ENCODE measurements at places on chromosomes 5 and 9.

DNA sequence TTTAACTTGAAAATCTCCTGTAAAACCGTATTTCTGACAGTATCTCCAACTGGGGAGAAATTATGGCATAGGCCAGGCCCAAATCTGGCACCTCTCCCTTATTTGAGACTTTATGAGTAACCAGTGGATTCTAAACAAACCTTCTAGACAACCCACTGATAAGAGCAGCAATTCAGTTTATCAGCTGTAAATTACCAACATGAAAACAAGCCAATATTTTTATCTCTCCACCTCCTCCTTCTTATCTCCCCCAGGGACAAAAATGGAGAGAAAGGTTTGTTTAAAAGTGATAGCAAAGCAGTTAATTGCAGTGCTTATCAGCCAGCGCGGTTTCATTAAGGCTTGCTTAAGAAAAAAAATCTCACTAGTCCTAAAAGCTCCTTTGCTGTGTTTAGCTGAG is 53.8 kb downstream of the KCNV2 start:
- no peak for DNase-seq

GRCh38 chr5:59241552-59241951 is 652.0 kb downstream of the PDE4D start:
- DNase-seq = no peak

GRCh38 chr5:89723907-89724306 is 685.6 kb downstream of the CETN3 start:
- DNase-seq = no peak

DNA sequence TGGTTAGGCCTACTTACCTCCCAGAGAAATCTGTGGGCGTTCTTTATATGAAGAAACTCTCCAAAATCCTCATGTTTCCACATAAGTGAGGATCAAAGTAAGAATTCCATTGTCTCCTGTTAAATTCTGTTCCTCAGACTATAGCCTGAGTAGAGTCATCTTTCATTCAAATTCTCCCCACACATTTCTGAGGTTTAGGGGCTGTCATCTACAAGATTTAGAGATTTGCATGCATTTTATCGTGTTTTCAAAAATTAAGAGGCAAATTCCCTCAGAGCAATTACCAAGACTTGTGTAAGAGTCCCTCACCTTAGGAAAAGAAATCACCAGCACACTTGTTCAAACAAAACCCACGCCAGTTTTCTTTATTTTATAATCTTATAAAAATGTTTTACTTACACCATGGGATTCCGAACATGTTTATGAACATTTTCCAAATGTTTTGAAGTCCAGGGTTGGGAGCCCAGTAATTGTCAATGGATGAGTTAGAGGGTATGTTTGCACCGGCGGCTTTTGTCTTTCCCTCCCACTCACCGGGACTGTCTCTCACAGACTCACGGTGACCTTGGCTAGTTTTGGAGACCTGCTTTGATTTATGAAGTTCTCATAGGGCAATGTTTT is 367.6 kb downstream of the ENC1 start:
- DNase-seq = no peak

DNA sequence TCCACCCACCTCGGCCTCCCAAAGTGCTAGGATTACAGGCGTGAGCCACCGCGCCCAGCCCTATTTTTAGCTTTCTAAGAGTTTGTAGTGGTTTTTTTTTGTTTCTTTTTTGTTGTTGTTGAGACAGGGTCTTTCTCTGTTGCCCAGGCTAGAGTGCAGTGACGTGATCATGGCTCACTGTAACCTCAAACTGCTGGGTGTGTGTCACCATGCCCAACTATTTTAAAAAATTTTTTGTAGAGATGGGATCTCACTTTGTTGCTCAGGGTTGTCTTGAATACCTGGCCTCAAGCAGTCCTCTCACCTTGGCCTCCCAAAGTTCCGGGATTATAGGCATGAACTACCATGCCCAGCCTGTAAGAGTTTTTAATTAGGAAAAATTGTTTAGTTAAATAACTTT is 145.3 kb upstream of the SH3GL2 start:
- no peak for DNase-seq

DNA sequence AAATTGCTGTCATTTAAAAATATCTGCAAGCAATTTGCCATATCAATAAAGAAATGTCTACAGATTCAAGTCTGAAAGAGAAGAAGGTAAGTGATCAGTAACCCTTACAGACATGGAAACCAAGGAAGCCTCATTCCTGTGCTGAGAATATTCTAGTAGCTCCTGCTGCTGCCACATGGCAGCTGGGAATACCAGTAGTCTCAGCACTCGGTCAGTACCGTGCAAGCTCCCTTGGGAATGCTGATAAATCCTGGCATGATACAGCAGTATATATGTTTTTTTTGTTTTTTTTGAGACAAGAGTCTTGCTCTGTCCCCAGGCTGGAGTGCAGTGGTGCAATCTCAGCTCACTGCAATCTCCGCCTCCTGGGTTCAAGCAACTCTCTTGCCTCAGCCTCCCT is 27.9 kb downstream of the NANS start:
- DNase-seq = no peak

DNA sequence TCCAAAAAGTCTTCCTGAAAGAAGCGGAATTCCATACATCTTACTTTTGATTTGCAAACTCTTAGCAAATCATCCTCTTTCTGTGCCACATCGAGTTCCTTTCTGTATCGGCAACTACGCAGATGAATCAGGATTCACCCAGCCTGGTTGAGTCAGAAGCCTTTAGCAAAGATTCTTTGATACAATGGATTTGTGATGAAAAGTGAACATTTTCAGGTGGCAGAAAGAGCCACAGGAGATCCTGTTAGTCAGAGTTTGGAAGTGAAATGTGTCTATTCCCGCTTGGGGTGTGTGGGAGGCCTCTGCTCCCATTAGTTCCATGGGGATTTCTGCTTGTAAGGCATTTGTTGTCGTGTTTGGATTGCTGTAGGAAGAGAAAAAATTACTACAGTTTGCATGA is 351.8 kb upstream of the WWC1 start:
- no peak for DNase-seq

DNA sequence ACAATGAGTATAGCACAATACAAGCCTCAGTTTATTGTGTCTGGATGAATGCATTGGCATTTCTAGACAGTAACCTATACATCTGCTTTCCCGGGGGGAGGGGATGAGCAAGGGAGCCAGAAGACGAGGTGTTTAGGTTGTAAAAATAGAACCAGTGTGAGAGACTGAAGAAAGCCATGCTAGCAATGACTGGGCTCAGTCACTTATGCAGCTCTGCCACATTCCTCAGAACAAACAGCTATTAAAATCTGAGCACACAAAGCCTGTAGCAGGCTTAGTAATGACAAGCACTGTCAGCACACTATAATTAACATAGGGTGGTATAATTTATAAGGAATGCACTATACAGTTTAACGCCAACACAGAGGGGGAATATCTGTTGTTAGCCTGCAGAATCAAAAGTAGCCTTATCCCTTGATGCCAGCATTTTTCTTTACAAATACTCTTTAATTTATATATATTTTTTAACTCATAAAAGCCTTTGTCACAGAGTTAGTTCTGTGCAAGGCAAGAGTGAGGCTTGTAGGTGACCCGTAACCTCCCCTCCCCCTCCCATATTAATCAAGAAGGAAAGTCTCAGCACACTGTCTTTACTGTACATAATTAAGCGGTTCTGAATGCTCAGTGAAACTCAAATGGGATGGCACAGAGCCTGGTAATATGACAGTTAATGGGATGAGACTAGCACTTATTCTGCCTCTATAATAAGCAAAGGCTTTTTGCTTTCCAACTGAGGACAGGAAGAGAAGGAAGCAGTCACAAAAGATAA is 295.4 kb downstream of the CSNK1G3 start:
- DNase-seq = no peak

DNA sequence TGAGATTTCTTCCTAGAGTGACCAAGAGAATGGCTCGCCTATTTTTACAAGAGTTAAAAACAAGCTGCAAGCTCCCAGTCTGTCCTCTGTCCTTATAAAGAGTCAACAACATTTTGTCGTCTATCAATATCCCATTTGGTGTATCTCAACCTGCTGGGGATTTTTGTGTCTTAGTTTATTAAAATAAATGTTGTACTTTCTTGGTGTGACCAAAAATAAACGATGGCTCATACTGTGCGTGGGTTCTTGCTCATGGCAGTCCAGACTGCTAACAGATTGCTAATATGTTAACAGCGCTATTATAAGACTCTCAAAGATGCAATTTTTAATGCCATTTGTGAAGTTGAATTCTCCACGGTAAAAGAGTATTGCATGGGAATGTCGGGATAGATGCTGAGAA is 569.9 kb downstream of the GABRG2 start:
- no peak for DNase-seq

DNA sequence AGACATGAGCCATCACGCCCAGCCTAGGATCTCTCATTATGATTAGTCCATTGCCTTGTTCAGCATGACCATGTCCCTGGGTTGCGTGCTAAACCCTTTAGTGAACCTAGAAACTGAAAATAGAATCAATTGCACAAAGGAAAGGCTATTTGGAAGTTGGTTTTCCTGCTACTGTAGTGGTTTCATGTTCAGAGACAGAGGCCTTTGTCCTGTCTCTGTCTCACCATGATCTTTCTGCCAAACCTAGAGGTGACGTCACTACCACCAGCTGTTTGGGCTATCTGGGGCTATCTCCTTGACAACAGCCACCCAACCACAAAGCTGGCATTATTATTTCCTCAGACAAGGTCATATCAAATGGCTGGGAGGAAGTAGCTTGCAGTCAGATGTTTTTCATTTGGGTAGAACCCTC is 4.0 kb upstream of the CDK5RAP2 start:
- DNase-seq = no peak

DNA sequence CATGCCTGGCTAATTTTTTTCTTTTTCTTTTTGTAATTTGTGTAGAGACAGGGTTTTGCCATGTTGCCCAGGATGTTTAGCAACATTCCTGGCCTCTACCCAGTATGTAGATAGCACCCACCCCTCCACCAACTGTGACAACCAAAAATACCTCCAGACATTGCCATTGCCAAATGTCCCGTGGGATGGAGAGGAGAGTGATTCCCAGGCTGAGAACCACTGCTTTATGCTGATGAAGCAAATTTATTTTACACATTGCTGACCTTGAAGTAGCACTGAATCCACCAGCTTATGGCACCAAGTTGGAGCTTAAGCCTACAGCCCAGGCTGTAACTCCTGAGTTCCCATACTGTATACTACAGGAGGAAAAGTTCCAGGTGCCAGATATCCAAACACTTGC is 58.5 kb downstream of the GGTA1 start:
- DNase-seq = no peak

- no peak for DNase-seq
Measured at GRCh38 chr9:76729116-76729515, 35.1 kb upstream of the PCA3 start.

DNA sequence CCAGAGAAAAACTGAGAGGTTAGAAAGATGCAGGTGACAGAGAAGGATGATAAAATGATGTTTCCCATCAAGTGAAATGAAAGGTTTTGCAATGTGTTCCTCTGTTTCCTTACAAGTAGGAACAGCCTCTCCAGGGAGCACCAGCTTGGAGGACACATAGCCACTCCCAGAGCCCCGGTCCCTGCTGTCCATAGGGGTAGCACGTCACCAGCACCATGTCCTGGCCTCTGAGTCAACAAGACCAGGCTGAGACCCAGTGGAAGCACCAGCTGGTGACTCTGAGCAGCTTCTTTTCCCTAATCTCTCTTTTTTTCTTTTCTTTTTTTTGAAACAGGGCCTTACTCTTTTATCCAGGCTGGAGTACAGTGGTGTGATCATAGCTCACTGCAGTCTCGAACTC is 19.4 kb upstream of the HMCN2 start:
- no peak for DNase-seq

- DNase-seq = no peak
Measured at GRCh38 chr5:112867411-112867810, 6.3 kb downstream of the SRP19 start.

DNA sequence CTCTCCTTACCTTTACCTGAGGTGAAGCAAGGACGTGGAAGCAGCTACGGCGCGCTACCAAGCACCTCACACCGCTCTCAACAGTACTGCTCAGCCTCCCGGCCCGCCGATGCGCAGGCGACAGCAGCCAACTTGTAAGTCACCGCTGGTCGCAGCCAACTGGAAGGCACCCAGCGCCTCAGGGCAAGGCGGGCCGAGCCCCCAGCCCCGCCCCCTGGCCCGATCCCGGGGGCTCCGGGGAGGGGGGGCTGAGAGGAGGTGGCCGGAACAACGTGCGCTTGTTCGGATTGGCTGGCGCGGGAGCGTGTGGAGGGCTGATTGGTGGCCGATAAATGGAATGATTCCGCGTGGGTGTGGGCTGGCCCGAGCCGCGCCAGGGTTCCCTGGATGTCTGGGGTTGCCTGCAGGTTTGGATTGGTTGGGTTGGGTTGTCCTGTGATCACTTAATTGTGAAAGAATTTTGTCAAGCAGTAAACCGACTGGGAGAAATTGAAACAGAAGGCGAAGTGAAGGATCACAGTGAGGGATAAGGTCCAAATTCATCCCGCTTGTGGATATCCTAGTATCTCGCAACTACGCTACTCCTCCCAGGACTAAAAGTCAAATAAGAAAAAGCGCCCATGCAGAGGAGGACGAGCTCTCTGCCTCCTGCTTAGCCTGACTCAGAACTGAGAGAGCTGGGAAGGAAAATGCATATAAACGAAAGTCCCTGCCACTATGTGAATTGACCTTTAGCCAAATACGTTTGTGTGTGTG is at the start of gene STARD4:
Gene STARD4 (minus strand): TSS at position 161 of the 756 bp plus-strand sequence. CDS start 5,102 bp downstream, outside the sequence.
- DNase-seq = peak; percentile 88

DNA sequence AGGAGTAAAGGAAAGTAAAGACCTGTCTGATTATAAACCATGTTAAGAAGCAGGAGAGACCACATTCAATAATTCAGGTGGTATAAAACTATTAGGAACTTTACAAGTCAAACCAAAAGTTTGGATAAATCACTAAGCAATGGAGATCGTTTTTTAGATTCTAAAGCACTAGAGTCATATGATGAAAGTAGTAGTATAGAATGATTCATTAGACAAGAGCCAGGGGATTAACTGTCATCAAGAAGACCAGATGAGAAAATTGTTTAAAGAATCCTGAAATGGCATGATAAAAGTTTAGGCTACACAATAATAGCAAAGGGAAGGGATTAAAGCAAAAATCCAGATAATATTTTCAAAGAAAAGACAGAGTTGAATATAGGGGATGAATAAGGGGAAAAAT is 12.9 kb upstream of the CARNMT1 start:
- DNase-seq = no peak

DNA sequence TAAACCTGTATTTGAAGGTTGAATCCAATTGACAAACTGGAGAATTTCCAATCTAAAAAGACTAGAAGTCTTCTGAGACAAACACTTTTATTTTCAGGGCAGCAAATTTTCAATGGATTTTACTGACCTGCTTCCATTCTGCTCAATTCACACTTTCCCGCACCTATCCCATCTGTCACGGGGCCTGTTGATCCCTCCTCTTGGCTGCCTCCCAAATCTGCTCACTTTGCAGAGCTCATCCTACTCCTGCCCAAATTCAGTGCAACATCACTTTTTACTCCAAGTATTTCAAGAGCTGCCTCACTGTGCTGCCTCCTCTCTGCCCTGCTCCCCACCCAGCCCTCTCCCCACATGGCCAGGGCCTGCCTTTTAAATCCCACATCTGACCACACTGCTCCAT is 35.1 kb downstream of the GOLM1 start:
- DNase-seq = no peak
